GDM1 (cell line): ENCODE measurements at places on chromosomes 3 and 15.
A peak's percentile ranks its signal among the peaks of the same experiment; 100 is the strongest.

- DNase-seq = peak; percentile 1
These were observed 546.8 kb upstream of the EPHA6 start for GRCh38 chr3:96267577-96267976.

DNA sequence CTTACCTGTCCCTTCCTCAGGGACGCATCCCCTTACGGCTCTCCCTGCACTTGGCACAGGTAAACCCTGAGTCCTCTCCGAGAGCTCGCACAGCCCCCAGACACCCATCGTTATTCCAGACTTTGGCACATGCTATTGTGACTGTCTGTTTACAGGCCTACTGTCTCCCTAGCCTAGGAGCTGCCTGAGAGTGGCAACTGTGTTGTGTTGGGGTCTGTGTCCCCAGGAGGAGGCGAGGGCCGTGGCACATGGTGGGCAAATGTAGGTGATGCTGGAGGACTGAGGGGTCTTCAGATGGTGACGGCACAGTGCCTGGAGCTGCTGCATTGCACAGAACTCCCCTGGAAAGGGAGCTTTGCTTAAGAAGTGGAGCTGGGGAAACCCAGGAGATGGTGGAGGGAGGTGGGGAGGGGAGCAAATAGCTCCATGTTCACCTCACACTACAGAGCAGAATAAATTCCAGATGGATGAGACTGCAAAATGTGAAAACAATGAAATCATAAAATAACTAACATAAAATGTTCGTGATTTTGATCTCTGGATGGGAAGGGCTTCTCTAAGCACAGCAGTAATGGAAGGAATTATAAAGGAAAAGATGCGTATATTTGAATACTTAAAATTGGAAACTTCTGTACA lies 96.5 kb downstream of the SMAD6 start:
- no peak for DNase-seq

GRCh38 chr3:110139048-110139447 lies 801.7 kb upstream of the DPPA4 start:
- DNase-seq = no peak

- no peak for DNase-seq
These were observed 249.5 kb upstream of the ARL6 start for GRCh38 chr3:97515076-97515475.

DNA sequence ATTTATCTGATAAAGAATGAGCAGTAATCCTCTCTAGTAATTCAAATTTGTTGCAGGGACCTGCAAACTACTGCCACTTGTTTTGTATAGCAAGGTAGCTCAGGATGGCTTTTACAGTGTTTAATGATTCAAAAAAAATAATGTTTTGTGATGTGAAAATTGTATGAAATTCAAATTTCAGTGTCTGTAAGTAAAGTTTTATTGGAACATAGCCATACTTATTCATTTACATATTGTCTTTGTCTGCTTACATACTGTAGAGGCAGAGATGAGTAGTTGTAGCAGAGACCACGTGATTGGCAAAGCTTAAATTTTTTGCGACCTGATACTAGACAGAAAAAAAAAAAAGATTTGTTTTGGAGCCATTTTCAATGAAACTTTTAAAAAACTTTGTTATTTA lies 6.5 kb upstream of the UTS2B start:
- DNase-seq = no peak

DNA sequence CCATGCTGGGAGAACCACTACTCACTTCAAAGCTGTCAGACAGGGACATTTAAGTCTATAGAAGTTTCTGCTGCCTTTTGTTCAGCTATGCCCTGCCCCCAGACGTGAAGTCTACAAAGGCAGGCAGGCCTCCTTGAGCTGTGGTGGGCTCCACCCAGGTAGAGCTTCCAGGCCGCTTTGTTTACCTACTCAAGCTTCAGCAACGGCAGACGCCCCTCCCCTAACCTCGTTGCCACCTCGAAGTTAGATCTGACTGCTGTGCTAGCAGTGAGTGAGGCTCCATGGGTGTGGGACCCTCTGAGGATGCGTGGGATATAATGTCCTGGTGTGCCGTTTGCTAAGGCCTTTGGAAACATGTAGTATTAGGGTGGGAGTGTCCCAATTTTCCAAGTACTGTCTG lies 276.7 kb downstream of the ZIC4 start:
- DNase-seq = no peak

DNA sequence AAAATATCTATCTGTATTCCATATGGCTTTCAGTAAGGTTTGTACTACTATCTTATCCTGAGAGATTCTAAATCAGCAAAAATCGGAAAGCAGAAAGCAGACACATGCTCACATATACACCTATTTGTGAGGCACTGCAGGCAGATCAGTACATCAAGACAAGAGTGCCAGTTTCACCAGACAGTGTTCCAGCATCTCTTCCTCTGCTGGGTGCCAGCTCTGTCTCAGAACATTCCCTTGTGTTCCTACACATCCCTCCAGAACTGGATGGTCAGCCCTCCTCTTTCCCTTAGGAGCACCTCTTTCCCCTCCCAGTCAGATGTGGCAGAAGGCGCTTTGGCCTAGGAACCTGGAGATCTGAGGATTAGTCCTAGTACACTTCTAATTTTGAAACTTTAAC lies 121.3 kb upstream of the IL12A start:
- DNase-seq = no peak

GRCh38 chr3:105802118-105802706 lies 66.6 kb downstream of the CBLB start:
- no peak for DNase-seq

DNA sequence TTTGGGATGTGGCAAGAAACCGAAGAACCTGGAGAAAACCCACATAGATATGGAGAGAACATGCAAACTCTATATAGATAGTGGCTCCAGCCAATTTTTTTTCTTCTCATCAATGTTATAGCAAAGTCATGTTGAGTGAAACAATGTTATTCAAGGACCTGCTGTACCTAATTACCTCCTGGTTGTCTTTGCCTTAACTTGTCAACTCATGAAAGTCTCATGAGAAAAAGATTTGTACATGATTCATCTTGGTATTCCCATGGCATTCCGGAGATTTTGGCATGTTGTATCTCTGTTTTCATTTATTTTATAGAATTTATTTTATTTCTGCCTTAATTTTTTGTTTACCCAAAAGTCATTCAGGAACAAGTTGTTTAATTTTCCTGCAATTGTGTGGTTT lies 303.8 kb upstream of the CDIN1 start:
- DNase-seq = no peak

GRCh38 chr3:73114711-73115110 lies 53.3 kb downstream of the EBLN2 start:
- DNase-seq = no peak

DNA sequence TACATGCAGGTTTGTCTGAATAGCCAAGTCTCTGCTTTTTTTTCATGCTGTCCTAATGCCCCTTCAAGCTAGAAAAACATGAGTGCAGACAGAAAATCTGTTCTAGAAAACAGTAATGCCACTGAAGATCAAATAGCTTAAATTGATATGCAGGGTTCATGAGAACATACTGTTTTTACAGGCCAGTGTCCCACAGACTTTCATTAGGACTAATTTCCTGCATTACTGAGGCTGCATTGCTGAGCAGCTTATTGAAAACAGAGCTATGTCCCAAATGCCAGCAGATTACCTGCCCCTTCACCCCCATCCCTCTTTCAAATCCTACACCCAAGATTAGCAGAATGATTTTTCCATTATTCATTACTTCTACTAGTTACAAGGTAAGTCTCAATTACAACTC lies 665 bp downstream of the TM4SF18 start:
- DNase-seq = no peak

DNA sequence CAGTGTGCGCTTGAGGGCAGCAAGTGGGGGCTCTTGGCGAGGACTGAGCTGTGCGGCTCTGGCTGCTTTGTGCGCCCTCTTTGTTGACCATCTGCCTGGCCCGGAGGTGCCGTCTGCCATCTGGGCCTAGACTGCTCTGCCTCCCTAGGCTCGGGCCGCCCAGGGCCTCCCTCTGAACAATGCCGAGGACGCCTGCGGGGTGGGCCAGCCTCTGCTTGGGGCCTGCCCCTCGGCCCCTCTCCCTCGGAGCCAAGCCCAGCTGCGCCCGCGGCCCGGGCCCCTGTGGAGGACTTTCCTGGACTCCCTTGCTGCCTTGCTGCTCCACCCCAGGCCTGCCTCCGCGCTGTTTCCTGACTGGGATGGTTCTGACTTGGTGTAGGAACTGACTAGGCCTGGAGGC lies 31.9 kb upstream of the SPSB4 start:
- DNase-seq = no peak

DNA sequence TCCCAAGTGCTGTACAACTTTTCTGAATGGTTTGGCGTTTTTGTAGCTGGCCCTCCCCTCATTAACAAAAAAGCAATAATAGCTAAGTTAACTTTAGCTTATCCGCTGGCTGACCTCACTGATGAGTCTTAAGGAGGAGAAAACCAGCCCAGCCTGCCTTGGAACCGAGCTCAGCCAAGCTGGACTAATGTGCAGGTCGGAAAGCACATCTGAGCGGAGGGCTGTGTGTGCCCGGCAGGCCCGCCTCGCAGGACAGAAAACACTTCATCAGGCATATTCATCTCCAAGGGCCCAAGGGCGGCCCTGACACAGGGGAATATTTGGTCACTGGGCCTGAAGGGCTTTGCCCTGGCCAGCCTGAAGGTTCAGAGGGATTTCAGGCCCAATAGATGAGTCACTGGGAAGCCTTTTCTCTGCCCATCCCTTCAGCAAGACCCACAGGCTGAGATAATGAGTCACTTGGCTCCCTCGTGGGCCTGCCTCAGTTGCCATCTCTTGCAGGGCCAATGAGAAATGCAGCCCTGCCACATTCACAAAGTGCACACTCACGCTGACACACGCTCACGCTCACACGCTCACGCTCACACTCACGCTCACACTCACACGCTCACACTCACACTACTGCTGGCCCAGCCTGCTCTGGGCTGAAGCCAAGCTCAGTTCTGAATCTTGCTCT lies 75.1 kb downstream of the SLC12A8 start:
- DNase-seq = no peak

GRCh38 chr15:74821091-74821789 lies 5.2 kb upstream of the CPLX3 start:
- no peak for DNase-seq

DNA sequence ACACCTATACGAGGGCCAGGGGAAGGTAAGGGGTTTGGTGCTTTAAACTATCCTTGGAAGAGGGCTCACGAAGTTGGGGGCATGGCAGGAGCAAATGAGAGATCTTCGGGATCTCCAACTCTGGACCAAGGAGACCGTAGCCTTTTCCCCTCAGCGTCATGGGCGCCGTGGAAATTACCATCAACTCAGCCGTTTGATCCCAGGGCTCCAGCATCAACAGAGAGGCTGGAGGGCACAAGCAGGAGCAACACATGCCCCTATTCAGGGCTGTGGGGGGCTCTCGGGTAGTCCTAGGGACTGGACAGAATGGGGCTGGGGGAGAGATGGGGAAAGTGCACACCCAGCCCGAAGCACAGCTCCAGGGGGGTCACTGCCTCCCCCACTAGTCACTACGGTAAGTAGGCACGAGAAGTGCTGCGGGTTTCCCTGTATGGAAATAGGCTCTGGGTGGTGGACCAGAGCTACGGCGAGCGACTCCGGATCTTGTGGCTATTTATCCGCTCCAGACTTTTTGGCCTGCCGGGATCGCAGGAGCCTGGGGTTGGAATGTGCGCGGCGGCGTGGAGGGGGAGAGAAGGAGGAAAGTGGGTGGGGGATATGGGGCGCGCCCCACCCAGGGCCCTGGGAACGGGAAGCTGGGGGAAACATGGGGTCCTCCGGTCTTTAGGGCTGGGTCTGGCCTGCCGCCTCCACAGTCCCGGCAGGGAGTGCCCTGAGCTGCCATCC lies 539 bp upstream of the LAMB2 start:
- DNase-seq = no peak

DNA sequence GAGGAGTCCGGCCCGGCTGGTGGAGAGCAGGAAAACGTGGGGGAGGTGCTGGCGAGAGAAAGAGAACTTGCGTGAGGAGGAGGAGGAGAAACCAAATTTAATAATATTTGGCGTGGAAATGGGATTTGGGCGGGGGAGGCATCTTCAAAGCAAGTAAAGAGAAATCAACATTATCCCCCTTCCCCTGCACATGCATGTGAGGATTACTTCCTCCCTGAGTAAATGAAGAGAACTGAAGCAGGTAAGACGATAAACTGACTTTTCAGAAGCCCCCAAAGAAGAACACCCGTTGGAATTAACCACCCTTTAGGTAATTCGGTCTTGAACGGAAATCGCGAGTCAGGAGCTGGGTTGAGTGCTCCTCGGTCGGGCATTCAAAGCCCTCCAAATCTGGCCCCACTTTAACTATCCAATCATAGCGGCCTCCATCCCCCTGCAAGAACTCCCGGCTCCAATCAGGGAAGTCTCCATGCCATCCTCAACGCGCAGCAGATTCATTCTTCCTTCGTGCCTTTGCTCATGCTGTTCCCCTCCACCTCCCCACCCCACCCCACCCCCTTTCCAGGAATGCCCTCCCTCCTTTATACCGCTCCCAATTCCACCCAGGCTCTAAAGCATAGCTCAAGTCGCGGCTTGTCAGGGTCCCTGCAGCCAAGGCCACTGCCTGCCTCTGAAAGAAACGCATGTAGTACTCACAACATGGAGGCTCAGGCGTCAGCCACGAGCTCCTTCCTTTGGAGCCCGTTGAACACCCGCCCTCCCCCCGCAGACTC lies 545 bp upstream of the RFX7 start:
- DNase-seq = peak; percentile 33

- DNase-seq = no peak
These were observed 183.5 kb upstream of the C2CD4B start for GRCh38 chr15:62348623-62349022.

GRCh38 chr3:150613034-150613433 lies 9.9 kb downstream of the SELENOT start:
- DNase-seq = no peak

DNA sequence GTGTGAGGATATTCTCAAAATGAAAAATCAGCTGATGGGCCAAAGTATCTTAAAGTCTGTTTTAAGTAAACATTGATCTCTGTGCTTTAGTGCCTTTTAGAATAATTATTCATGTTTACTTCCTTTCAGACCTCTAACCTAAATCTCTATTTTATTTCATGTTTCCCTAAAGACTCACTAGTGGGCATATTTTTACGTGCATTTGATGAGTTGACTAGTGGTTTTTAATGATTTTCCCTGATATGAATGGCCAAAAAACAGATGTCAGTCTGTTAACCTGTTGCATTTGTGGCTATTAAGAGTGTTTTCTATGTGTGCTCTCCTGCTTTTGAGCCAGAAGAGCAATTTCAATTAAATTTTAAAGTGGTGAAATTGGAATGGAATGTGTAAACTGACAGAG lies 6.9 kb downstream of the FAIM start:
- no peak for DNase-seq

DNA sequence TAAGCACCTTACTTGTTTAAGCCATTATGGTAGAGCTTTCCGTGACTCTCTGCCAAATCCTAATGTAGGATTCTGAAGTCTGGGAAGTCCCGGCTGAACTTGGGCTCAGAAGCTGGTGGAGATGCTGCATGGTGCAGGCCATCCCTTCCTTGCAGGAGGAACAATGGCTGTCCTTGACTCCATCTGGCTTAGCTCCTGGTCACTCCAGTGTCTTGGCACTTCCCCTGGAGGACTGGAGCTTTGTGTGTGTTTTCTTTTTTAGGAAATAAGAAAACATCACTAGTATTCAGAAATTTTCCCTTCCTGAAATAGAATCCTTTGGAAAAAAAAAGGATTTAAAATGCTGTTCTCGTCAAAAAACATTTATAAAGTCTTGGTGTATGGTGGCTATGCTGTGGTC lies 209.3 kb upstream of the ROPN1 start:
- no peak for DNase-seq
